Effector CD4-positive, alpha-beta T cell (primary cell): ENCODE measurements at places on chromosomes 4 and X.

GRCh38 chrX:122868631-122869030, 315.4 kb upstream of the GRIA3 start:
- DNase-seq, result no peak

DNA sequence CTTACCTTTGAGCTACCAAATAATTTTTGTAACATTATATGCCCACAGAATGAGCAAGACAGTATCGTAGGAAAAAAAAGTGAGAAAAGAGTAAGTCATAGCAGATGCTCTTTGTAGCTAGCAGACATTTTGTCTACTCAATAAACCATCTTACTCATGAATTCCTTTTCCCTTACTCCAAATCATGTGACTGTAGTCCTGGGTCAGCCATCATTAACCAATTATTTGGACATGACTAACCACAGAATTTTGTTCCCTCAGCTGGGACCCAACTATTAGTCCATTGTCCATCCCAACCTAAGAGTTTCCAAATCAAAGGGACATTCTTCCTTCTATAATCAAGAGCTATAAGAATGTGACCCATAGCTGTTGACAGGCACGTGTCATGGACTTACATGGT, 11.4 kb downstream of the UBE2D3 start:
- DNase-seq, result no peak

DNA sequence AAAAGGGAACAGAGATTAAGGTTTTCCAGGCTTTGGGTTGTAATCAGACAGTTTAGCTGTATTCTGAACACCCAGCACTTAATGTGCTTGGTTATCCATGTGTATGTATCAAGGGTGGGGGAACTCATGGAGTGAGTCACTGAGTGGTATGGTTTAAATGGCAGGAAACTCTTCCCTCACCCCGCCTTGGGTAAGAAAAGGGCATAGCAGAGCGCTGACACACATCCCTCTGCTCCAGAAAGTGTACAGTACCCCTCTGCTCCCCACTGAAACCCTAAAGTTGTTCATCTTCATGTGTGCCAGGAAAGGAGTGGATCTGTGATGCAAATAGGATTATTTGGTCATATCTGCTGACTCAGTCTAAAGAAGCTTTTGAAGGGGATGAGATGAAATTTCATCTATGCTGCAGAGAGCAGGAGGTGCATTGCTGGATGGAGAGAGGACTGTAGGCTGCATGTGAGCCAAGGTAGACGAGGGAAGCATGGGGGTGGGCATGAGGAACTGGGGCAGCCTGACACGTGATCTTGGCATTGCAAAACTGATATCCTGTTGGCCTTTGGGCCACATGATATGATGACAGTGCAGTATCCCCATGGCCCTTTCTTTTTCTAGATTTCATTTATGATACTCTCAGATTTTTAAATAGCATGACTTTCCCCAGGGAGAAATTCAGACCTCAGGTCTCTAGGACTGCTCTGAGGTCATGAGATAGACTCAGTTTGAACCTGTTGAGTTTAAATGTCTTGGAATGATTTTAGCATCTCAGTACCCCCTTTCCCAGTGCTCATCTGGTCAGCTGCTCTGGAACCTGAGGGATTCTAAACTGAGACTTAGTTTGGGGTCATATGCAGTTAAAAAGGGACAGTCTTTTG, 84.8 kb downstream of the TMEM164 start:
- no peak for DNase-seq

DNA sequence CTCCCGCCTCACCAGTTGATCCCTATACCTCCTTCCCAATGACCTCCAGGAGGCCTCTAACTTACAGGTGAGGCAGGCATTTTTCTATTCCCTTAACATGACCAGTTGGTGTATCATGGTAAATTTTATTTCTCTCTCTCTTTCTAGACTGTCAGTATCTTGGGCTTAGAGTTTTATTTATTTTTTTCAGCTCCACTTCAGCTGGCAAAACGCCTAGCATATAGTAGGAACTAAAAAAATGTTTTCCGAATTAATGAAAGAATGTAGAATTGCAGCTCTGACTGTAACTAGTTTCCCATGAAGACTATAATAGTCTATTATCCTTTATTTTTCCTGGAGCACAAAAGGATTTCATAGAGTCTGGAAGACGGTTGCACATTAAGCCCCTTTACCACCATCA, 84.8 kb downstream of the PDE5A start:
- DNase-seq, result no peak

GRCh38 chr4:178316211-178316610, 874.0 kb upstream of the AGA start:
- no peak for DNase-seq

DNA sequence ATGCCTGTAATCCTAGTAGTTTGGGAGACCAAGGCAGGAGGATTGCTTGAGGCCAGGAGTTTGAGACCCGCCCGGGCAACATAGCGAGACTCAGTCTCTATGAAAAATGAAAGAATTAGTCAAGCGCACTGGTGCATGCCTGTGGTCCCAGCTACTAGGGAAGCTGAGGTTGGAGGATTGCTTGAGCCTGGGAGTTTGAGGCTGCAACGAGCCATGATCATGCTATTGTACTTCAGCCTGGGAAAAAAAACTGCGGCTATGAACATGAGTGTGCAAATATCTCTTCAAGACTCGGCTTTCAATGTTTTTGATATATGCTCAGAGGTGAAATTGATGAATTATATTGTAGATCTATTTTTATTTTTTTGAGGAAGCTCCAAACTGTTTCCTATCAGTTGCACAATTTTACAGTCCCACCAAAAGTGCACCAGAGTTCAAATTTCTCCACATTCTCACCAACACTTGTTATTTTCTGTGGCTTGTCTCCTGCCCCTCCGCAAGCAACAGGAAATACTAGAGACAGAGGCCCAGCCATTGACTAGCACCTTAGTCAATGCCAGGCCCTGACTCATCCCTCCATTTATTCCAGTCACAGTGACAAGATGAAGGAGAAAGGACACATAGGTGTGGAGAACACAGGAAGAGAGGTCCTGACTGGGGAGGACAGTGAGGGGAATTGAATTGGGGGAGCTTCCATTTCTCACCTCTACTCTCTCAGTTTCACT, 33.1 kb upstream of the ZNF41 start:
- no peak for DNase-seq

DNA sequence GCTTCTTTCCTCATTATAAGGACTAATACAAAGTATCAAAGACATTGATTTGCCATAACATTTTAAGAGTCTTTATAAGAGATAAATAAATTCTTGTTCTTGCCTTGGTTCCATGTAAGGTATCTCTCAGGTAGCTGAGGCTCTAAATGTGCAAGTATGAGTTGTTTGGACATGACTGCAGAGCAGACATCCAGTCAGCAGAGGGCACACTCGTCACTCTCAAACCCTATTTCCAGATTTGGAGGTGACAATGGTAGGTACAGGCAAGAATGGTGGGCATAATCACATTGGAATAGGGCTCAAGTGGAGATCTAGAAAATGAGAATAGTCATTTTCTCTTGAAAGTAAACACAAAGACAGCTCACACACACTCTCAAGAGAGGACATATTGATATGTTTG, 133.3 kb upstream of the ZIC3 start:
- no peak for DNase-seq

DNA sequence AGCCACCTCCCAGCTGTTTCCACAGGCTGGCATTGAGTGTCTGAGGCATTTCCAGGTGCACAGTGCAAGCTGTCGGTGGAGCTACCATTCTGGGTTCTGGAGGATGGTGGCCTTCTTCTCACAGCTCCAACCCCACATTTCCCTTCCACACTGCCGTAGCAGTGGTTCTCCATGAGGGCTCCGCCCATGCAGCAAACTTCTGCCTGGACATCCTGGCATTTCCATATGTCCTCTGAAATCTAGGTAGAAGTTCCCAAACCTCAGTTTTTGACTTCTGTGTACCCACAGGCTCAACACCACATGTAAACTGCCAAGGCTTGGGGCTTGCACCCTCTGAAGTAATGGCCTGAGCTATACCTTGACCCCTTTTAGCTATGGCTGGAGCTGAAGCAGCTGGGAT, 10.3 kb upstream of the FRMPD4 start:
- DNase-seq, result no peak
